ENCODE measurements at places on chromosomes 4 and X.
A peak's percentile ranks its signal among the peaks of the same experiment; 100 is the strongest.

DNA sequence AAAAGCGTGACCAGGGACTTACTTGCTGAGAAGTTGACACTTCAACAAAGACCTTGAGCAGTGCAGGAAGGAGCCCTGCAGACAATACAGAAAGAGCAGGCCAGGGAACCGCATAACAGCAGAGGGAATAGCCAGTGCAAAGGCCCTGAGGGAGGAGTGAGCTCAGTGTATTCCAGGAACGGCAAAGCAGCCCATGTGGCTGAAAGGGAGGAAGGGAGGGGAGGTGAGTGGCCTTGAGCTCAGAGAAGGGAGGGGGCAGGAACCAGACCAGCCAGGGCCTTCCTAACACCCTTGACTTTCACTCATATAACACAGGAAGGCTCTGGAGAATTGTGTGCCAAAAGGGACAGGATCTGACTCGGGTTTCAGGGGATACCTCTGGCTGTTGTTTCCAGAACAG lies 112.2 kb downstream of the BCOR start:
- DNase-seq = no peak

GRCh38 chrX:115472131-115472530 lies 88.8 kb upstream of the PLS3 start:
- no peak for DNase-seq

DNA sequence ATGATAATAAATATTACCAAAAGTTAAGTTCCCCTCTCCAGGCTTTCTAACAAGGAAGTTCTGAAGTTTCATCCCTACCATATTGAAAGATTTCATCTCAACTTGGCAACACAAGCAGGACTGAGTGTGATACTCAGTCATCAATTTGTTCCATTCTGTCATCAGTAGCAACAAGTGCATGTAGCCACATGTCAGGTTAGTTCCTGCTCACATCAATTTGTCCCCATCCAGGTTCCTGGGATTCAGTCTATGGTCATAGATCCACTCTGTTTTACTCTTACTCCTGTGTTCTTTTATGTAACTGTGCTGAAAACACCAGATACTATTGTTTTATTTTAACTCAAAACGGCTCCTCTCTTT lies 22.2 kb downstream of the SMPX start:
- DNase-seq = no peak

GRCh38 chr4:37597034-37597433 lies 89.1 kb downstream of the RELL1 start:
- DNase-seq = no peak

GRCh38 chrX:75301060-75301459 lies 27.2 kb downstream of the UPRT start:
- DNase-seq = no peak

GRCh38 chr4:6549890-6550620 lies 24.9 kb upstream of the MAN2B2 start:
- DNase-seq = no peak

DNA sequence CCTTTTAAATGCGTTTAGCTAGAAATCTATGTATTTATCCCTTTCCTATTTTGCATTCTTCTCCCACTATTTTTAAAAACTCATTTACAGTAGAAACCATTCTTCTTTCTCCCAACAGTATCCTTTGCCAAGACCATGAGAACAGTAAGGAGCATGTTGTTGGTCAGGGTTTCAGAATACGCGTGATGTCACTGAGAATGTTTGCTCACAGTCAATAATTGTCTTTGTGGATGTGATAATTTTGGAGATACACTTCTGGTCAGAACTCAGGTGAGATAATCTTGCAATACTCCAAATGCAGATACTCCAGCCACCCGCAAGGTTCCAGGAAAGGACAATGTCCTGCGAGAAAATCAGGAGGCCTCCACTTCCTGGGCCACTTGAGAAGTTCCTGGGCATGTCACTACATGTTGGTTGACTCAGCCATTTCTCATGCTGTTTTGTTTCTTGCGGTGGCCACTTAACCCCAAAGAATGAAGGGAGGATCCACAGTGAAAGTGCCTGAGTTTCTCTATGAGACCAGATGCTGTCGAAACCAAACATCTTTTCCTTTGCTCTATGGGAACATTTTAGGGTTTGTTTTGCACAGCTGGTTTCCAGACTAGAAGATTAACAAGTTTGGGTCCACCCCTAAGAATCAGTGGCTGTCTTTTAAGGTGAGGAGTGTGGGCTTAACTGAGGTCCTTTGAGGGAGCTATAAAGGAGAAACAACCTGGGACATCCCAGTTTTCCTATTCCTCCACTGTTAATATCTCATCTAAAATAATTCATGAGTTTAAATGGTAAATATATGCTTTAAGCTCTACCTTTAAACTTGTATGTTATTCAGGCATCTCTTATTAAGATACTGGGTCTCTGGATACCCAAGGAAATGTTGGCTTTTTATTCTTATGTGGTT lies 116.0 kb downstream of the SOWAHB start:
- no peak for DNase-seq

GRCh38 chrX:120790552-120790951 lies 85.1 kb downstream of the CT47B1 start:
- no peak for DNase-seq

GRCh38 chr4:153832720-153833287 lies 43.9 kb upstream of the SFRP2 start:
- DNase-seq = no peak

- DNase-seq = no peak
These were observed 1.0 kb upstream of the TBC1D9 start for GRCh38 chr4:140757232-140757630.

DNA sequence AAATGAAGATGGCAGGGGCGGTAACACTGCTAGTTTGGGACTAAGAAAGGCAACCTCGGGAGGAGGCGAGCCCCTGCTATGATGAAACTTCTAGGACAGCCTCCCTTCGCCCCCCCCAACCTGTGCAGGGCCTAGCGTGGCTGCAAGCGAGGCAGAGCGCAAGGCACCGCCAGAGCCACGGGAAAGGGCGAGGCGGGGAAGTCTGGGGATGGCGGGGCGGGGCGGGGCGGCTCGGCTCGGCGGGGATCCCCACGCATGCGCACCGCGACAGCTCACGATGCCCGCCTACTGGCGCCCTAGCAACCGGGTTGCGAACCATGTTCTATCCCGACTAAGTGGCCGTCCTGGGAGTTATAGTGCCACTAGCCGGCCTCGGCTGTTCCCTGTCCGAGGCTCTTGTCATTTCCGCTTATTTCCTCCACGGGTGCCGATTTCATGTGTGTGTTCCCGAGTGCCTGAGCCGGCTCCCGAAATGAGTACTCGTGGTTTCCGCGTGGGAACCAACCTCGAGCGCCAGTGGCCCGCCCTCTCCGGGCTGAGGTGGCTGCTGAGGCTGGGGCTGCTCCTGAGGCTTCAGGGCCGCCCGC lies 28.7 kb upstream of the RBMX start:
- DNase-seq = peak; percentile 87

DNA sequence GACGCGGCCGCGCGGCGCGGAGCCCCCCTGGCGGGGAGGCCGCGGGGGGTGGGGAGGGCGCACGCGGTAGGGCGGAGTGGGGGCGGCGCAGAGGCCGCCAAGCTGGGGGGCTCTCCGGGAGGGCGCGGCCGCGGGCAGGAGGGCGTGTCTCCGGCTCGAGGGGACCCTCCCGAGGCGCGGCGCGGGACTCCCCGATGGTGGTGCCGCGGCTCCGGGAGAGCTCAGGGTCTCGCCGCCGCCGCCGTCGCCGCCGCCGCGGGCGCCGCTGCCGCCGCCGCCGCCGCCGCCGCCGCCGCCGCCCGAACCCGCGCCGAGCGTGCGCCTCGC lies 165 bp upstream of the PTCHD1 start:
- DNase-seq = no peak

DNA sequence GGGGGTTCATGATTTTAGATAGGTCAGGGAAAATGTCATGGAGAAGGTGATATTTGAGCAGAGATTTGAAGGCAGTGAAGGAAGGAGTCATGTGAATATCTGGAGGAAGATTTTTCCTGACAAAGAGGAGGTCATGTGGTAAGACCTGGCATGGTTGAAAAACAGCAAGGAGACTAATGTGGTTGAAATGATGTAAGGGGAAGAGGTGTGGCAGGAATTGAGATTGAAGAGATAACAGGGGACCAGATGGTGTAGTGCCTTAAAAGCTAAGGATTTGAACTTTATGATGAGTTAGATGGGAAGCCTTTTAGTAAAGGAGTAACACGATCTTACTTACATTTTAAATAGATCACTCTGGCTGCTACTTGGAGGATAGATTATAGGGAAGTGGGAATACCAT lies 210.9 kb downstream of the RTL9 start:
- DNase-seq = no peak

- no peak for DNase-seq
These were observed 640.8 kb upstream of the INTU start for GRCh38 chr4:126991965-126992364.

- DNase-seq = peak; percentile 13
These were observed 260.1 kb downstream of the EVC2 start for GRCh38 chr4:5448221-5448620.

GRCh38 chrX:43559644-43560043 lies 96.5 kb upstream of the MAOA start:
- peak; percentile 42 for DNase-seq

GRCh38 chr4:73725985-73726384 lies 14.4 kb upstream of the CXCL8 start:
- no peak for DNase-seq

DNA sequence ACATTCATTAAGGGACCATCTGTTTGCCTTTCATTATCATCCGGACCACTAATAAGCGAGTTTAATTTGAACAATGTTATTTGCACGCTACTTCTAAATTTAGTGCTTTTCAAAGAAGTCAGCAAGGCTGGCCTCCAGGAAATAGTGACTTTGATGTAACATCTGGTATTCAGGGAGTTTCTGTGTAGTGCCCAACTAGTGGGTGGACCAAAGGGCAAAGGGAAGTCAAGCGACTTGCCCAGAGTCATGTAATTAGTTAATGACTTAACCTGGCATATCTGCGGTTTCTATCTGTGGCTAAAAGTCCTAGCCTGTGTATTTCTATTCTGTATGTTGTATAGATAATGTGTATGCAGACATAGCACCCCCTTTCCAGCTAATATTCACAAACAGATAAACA lies 56.3 kb upstream of the LCORL start:
- no peak for DNase-seq

DNA sequence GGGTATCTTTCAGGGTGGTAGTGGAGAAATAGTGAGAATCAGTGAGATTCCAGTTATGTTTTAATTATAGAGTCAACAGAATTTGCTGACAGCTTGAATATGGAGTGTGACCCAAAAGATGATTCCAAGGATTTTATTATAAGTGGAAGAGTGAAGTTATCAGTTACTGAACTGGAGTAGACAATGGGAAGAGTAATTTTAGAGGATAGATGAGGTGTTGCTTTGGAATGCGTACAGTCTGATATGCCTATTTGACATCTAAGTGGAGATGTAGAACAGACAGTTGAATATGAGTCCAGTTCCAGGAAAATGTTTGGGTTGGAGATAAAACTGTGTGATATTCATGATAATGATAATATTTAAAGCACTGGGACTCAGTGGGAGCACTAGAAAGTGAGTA lies 174.2 kb downstream of the MAPK10 start:
- DNase-seq = no peak

Measured in femur (tissue), 1 donor.